ENCODE measurements at places on chromosomes 7 and 10. TPM values are rescaled to one million over a fixed set of nuclear protein-coding genes. Genes with fewer than 3 reads are reported as not detected.

GRCh38 chr7:115635376-115635775 lies 395.2 kb downstream of the TFEC start:
- no peaks in the 10 kb centered on the region for H3K36me3 ChIP-seq
- H3K4me3 ChIP-seq = no peak overlapping the region
- H3K27me3 ChIP-seq = peaks cover 59% of the 10 kb centered on the region
- H3K27ac ChIP-seq = no peak overlapping the region

Gene EN2
- not detected for total RNA-seq

Gene MTG1
- 74.3 TPM for total RNA-seq

Gene UNC5B
- total RNA-seq = 80.5 TPM

Gene AGR3
- not detected for total RNA-seq

Gene SEPHS1
- total RNA-seq = 60.8 TPM
